ENCODE measurements at places on chromosomes 7 and 10.
A peak's percentile ranks its signal among the peaks of the same experiment; 100 is the strongest.

DNA sequence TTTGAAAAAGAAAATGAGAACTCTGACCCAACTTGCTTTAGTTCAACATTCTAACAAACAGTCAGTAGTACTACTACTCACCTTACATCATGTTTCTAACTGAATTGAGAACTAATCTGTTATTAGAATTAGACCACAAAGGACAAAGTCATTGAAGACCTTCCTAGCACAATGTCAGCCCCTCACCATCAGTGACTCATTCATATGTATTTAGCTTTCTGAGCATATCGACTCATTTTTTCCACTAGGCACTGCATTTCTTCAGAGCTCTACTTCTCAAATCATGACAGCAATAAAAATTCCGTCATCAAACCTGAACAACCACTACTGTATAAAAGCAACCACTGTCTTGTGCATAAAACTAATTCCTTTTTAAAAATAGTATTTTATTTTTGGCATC is 4.4 kb upstream of the LRRN3 start:
- no peak for DNase-seq

GRCh38 chr10:122130474-122131110 is 140.5 kb upstream of the BTBD16 start:
- no peak for DNase-seq

DNA sequence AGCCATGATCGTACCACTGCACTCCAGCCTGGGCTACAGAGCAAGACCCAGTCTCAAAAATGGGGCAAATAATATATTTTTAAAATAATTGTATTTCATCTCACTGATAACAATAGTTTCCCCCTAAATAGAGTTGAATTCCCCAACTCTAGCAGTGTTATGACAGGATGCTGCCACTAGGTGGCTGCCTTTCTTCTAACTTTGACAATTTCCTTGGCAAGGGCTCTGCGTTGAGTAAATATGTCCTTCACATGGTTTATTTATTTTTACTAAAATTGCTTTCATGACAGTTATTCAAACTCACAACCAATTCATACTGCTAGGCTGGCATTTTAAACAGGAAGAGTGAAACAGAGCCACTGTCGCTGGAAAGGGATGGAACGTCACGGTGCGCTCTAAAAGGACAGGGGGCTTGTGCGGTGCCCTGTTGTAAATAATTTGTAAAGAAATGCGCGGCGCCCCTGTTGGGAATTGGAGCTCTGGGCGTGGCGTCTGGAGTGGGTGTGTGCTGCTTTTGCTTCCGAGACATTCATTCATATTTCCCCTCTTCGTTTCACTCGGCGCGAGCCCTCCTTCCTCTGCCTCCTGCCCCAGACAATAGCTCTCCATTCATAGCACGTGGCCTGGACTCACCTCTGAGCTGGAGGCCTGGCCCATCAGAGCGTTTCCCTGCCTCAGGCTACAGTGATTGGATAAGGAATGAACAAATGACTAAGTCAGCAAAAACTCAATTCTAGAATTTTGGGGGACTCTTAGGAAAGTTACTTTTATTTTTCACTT is 20.5 kb upstream of the PITRM1 start:
- DNase-seq, result peak; percentile 31

GRCh38 chr7:70749831-70750230 is 382.1 kb upstream of the GALNT17 start:
- DNase-seq, result no peak

- DNase-seq, result peak; percentile 87
Observed at GRCh38 chr7:27095897-27096767, at the start of gene HOXA1. HOXA1 (minus strand) TSS chr7:27096000; CDS start chr7:27095912, 88 bp downstream.

DNA sequence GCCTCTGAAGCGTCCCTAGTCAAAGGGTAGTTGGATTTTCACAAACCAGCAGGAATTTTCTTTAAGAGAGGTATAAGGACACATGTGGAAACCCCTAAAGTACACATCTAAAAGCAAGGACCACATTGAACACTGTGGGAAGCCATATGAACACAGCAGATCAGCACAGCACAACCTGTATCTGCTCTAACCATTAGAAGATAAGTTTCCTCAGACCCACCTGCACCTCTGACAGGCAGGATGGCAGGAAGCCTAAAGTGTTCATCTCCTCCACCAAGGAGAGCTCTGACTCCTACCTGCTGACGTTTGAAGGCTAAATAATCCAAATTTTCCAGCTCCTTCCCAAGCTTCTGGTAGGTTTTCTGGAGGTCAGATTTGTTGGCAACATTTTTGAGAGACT is 174.4 kb downstream of the CTNNA3 start:
- no peak for DNase-seq

GRCh38 chr10:14240253-14241189 is 90.2 kb downstream of the FRMD4A start:
- DNase-seq, result no peak

DNA sequence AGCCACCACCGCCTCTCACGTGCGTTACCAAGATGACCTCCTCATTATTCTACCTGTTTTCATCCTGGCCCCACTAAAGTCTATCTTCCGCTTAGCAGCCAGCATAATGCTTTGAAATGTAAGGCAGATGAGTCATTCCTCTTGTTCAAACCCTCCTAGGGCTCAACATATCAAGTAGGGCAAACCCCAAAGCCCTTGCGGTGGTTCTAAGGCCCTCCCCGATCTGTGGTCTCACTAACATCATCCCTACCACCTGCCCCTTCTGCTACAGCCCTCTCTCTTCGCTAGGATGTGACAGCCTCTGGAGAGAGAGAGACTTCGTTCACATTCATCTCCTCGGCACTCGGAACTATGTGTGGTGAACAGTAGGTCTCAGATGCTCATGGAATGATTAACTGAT is 94.8 kb downstream of the SVIL start:
- DNase-seq, result no peak

DNA sequence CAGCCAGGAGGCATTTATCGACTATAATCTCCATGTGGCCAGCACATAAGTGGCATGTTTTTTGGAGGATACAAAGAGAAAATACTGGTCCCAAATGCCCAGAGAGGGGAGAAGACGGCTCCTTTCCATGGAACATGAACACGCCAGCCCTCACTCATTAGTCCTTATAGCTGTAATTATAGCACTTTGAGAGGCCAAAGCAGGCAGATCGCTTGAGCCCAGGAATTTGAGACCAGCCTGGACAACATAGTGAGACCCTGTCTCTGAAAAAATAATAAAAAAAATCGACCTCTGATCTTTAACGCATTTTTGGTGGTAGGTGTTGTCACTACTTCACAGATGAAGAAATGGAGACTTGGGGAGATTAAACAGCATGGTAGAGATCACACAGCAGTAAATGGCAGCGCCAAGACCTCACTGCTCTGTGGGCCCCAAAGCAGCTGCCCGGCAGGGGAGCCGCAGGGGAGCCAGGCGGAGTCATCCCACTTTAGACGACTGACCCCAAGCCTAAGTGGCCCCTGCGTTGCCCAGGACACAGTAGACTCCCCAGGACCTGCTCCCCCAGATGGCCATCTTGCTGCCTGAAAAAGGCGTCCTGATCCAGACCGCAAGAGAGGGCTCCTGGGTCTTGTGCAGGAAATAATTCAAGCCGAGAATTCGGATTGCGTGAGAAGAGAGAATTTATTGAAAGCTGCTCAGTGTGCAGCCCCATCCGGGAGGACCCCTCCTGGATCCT is 21.2 kb upstream of the PRKAG2 start:
- no peak for DNase-seq

DNA sequence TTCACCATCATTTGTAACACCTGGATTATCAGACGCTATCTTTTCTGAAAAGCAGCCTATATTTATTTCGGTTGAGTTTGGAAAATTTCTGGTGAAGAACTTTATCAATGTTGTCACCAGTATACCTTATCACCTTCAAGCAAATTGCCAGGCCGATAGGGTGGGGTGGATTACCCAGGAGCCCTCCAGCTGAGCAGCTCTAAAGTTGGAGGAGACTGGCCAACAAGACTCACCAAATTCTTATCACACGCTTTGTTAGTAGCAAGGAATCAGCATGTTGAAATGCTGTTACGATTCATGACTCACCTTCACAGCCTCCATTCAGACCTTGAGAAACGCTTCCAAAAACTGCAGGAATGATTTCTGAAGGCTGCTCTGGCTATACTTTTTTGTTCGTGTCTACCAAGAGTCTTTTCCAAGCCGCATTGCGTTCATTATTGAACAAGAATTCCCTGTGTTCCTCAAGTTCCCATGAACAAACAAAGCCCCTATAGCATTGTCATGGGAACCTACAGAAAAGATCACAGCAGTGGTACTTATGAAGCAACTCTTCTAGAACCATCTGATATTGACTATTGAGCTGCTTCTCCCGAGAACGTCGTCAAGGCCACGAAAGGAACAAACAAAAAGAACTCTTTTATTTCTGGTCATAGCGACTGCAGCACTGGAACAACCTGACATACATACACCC is 291.4 kb downstream of the SFMBT2 start:
- no peak for DNase-seq

DNA sequence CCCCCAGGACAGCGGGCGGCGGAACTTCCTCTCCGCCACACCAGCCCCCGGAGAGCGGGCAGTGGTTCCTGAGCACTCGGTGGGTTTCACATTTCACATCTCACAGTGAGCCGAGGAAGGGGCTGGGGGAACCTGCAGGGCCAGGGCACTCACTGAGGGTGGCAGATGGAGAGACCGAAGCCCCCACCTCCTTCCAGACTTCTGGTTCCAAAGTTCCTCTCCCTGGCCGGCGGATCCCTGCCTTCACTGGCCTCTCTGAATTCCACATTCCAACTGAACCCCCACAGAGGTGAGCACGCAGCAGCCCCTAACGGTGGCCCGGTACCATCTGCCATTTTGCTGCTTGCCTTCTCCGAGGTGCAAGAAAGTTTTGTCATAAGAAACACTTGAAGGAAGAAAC is 461.0 kb downstream of the PTPRN2 start:
- DNase-seq, result no peak

DNA sequence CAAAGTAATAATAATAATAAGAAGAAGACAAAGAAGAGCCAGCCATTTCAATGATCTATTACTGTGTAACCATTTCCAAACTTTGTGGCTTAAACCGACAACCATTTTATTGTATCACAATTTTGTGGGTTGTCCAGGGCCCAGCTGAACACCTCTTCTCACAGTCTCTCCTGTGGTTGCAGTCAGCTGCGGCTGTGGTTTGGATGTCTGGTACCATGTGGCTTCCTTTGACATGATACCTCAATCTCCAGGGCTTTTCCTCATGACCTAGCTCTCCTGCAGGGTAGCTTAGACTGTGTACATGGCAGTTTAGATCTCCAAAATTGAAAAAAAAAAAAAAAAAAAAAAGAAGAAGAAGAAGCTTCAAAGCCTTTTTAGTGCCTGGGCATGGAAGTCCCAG is 72.6 kb upstream of the NFKB2 start:
- no peak for DNase-seq

DNA sequence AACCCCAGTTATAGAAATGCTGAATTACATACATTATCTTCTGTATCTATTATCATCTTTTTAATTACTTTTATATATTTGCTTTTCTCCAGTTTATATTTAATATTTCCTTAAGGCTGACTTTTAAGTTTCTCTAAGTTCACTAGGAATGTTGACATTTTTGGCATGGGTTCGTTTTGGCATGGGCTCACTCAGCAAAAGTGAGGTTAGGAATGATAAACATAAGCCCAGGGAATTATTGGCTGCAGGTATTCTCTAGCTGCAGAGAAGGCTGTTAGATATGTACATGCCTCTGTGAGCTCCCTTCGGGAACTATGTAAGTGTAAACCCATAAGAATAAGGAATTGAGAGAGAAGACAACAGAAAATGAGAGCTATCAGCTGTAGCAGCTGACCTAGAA is 63.6 kb upstream of the RAB18 start:
- no peak for DNase-seq

DNA sequence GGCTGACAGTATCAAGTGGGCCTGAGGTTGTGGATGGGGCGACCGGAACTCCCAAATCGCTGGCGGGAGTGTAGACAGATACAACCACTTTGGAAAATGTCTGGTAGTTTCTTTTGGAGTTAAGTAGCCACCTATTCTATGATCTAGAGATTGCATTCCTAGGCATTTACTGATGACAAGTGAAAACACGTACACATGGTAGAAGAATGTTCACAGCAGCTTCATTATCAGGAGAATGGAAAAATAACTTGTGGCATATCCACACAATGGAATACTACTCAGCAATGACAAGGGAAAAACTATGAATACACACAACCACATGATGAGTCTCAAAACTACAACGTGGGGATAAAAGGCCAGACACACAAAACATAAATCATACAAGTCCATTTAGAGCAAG is 146.0 kb downstream of the MYOF start:
- DNase-seq, result no peak

DNA sequence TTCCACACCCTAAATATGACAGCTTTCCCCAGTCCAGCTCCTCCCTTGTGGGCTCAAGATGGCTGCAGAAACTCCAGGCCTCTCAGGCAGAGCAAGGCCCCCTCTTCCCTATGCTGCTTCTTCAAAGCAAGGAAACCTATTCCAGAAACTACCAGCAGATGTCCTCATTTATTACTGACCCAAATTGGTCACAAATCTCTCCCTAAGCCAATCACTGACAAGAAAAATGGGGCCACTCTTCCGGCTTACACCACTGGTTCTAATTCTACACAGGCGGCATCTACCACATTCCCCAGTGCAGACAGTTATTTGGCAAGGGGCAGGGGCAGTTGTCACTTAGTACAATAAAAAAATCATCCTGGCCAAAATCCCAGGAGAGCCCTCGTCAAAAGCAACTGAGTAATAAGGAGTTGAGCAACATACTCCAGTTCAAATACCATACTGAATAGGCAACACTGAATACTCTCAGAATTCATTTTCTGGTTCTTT is 150.4 kb downstream of the SFMBT2 start:
- DNase-seq, result peak; percentile 31

DNA sequence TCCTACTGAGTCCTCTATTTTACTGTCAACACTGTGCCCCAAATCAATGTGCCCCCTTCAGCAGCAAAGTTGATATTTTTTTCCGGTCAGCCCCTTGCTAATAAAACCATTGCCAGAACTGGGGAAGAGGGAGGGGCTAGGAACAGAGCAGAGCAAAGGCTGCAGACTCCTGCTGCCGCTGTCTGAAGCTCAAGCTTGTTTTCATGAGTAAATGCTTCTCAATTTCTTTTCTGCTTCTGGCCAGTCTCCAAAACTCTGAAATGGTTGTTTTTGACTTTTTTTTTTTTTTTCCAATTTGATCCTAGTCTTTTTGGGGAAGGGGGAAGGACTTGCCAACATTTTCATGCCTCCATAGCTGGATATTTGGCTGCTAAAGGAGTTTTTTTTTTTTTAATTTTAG is 26.7 kb upstream of the PROSER2 start:
- DNase-seq, result no peak

GRCh38 chr10:32298075-32298812 is 48.7 kb downstream of the EPC1 start:
- DNase-seq, result no peak

GRCh38 chr7:34269084-34269483 is 363.7 kb downstream of the BMPER start:
- no peak for DNase-seq

- no peak for DNase-seq
Observed at GRCh38 chr7:84193747-84194146, 842 bp downstream of the SEMA3A start.

DNA sequence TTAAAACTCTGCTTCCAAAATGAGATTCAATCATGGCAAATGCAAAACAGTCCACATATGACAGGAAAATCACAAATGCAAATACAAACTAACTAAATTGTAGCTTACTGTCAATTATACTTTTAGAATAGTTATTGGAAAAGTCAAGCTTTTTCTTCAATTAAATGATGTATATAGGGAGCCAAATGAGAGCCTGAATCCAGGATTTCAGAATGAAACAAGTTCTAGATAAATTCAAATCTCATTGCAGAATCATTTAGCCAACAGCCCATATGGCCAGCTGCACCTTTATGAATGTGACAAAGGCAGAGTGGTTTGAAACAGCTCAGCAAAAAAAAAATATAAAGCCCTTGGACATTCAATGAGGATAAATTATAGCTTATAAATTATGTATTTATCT is 82.2 kb upstream of the SCIN start:
- peak; percentile 30 for DNase-seq

All from NCI-H1092 (cell line).